ENCODE measurements at places on chromosomes 4 and X.

GRCh38 chrX:55716937-55717336 is 612 bp upstream of the RRAGB start:
- no peak for DNase-seq

- DNase-seq, result no peak
Measured at GRCh38 chrX:47222751-47223350, 4.4 kb downstream of the CDK16 start.

GRCh38 chr4:142721187-142721586 is 124.9 kb downstream of the INPP4B start:
- no peak for DNase-seq

- DNase-seq, result no peak
Measured at GRCh38 chr4:154305616-154306015, 186.0 kb downstream of the DCHS2 start.

DNA sequence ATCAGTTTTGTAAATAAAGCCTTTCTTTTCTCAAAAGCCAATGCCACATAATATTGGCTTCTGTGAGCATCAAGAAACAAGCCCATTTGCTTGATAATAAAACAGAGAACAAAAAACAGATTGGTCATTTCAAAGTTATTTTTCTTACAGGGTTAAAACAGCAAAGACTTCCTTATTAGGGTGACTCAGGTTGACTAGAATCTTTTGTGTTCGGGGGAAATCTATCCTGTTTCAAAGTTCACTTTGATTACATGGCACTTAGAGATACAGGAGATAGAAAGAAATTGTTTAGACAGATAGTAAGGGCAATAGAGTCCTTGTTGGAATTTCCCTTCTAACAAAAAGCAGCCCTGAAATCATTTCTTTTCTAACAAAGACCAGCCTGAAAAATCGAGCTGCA is 170.0 kb upstream of the GLRA2 start:
- DNase-seq, result no peak
